ENCODE measurements at places on chromosomes 4 and X. TPM values are rescaled to one million over a fixed set of nuclear protein-coding genes. Genes with fewer than 3 reads are reported as not detected.

DNA sequence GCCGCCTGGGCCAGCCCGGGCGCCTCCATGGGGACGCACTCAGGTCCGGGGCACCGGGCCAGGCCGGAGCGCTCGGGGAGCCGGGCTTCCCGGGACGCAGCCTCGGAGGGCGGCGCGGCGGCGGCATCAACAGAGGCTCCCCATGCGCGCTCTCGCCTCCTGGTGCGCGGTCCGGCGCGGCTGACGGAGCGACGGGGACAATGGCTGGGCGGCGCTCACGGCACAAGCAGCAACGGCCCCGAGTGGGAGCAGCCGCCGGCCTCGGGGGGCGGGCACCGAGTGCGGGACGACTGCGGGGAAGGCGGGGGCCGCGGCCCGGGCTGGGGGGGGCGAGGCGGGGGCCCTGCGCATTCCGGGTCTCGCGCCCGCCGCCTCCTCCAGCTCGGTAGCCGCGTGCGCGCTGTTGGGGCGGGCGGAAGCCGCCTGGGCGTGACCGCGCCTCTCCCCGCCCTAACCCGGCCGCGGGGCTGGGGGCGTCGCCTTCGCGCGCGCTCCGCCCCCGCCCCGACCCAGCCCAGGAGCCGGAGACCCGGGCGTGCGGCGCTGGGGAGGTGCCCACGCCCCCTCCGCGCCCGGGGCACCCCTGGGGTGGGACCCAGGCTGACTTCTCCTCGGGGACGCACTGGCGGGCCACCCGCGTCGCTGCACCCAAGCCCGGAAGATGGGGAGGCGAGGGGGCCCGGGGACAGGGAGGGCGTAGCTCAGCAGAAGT lies at the start of gene PRKX:
Gene PRKX (minus strand): TSS at position 425 of the 712 bp plus-strand sequence. CDS start 396 bp downstream, at position 29.
- H3K27ac ChIP-seq: peak within 1 kb of the TSS; percentile 58
- H3K27me3 ChIP-seq: no peaks in the 10 kb centered on the region
- H3K4me1 ChIP-seq: peaks cover 16% of the 10 kb centered on the region

DNA sequence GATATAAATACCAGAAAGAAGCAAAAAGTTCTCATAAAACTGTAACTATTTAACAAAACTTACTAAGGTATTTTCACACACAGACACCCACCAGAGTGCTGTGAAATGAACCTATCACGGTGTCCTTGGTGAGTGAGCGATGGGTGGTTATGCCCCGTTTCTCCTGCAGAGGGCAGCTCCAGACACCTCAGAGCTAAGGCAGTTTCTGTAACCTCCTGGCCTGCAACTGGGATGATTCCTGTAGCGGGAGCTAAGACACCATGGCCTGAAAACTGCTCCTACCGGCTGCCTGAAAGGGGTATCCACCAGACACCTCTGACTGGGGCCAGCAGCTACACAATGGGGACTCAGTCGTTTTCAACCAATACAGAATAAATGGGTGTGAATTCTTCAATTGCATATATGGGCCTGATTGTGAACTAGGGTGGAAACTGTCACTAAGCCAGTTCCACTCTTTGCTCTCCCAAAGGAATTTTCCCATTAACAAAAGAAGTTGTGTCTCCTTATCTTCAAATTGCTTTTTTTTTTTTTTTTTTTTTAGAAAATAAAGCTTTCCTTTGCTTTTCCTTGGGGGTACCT lies 2375.8 kb upstream of the TENM3 start:
- peak; percentile 81 for DNase-seq
- H3K27me3 ChIP-seq: no peaks in the 10 kb centered on the region
- no peaks in the 10 kb centered on the region for H3K36me3 ChIP-seq
- no peak overlapping the region for H3K4me3 ChIP-seq

- no peaks in the 10 kb centered on the region for H3K36me3 ChIP-seq
- H3K27me3 ChIP-seq: no peaks in the 10 kb centered on the region
- no peak overlapping the region for H3K4me3 ChIP-seq
- peaks cover 5% of the 10 kb centered on the region for H3K4me1 ChIP-seq
- peak; percentile 15 for DNase-seq
Measured at GRCh38 chrX:12237131-12237530, 98.9 kb downstream of the FRMPD4 start.

The PLAC1 gene
- 0.91 TPM for total RNA-seq

The MAGEC3 gene
- not detected for total RNA-seq

GRCh38 chr4:127601029-127601428 lies 31.7 kb upstream of the INTU start:
- no peaks in the 10 kb centered on the region for H3K27me3 ChIP-seq
- H3K4me1 ChIP-seq: no peaks in the 10 kb centered on the region
- no peak overlapping the region for H3K27ac ChIP-seq
- peak; percentile 19 for DNase-seq

DNA sequence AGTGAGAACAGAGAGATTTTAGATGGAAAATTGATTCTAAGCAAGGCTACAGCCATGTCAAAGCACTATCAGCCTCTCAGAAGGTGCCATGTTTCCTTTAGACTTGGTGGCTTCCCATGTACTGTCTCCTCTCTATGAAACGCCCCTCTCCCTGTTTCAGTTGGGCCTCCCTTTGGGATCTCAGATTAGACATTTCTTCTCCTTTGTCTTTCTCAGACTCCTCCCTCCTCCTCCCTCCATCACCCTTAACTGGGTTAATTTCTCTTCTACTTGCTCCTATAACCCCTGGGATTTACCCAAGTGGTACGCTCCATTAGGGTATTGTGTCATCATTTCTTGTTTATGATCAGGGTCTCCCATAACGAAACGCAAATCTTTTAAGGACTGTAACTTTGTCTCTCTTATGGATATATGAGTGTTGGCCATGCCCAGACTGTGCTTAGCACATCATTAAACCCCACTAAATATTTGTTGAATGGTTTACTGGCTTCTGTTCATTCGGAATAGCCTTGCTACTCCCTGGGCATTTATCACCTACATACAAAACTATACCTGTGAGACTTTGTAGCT lies 106.8 kb downstream of the FAM9B start:
- DNase-seq: no peak
- no peak overlapping the region for H3K27ac ChIP-seq
- no peaks in the 10 kb centered on the region for H3K36me3 ChIP-seq
- H3K4me1 ChIP-seq: no peaks in the 10 kb centered on the region
- H3K27me3 ChIP-seq: peaks cover 45% of the 10 kb centered on the region
- H3K4me3 ChIP-seq: no peak overlapping the region

- no peaks in the 10 kb centered on the region for H3K4me1 ChIP-seq
- H3K27ac ChIP-seq: no peak overlapping the region
- DNase-seq: no peak
- H3K36me3 ChIP-seq: no peaks in the 10 kb centered on the region
Measured at GRCh38 chr4:25729564-25729963, 73.9 kb downstream of the SLC34A2 start.

Measured in MCF 10A (cell line).